ENCODE measurements at places on chromosomes 3 and 15. TPM values are rescaled to one million over a fixed set of nuclear protein-coding genes. Genes with fewer than 3 reads are reported as not detected.

CPNE9 gene
- not detected for total RNA-seq

DNA sequence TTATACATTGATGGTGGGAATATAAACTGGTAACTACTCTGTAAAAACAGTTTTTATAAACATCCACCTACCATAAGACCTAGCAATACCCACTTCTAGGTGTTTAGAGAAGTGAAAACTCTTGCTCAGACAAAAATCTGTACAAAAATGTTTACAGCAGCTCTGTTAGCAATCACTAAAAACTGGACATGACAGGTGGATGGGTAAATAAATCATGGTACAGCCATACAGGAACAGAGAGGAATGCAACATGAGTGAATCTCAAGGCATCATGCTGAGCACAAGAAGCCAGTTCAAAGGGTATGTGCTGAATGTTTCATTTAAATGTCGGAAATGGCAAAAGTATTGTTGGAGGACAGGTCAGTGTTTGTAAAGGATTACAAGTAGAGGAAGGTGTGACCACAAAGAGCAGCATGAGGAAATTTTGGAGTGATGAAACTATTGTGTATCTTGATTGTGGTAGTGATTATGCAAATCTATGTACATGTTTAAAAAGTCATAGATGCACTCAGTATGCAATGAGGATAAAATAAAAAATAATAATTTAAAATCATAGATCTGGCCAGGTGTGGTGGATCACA, 2.8 kb upstream of the RNU5A-1 start:
- no peak for DNase-seq
- peak overlapping the region; percentile 20 for H3K27ac ChIP-seq
- H3K4me3 ChIP-seq, result no peak overlapping the region
- peaks cover 4% of the 10 kb centered on the region for H3K36me3 ChIP-seq

PRSS50 gene
- not detected for total RNA-seq

- H3K27me3 ChIP-seq, result no peaks in the 10 kb centered on the region
- peaks cover 2% of the 10 kb centered on the region for H3K4me1 ChIP-seq
- no peak for DNase-seq
- peaks cover 13% of the 10 kb centered on the region for H3K36me3 ChIP-seq
- H3K4me3 ChIP-seq, result no peak overlapping the region
- no peak overlapping the region for H3K27ac ChIP-seq
Observed at GRCh38 chr3:48285132-48285531, 44.2 kb downstream of the ZNF589 start.

DNA sequence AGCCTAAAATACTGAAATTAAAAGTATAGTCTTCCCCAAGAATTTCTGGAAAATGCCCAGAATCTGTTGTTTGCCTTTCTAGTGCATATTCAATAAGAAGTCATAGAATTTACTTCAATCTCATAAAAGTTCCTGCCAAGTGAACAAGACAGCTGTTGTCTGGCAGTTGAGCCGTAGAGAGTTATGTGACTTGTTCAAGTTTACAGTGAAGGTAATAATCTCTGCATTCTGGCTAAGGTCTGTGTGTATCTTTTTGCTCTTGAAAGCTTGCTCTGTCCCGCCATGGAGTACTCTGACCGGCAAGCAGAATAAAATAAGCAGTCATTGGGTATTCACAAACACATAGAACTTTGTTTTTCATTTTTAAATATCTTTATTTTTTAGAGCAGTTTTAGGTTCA, 77.8 kb downstream of the GHSR start:
- H3K4me1 ChIP-seq, result no peaks in the 10 kb centered on the region
- no peak overlapping the region for H3K27ac ChIP-seq
- H3K36me3 ChIP-seq, result no peaks in the 10 kb centered on the region
- H3K27me3 ChIP-seq, result no peaks in the 10 kb centered on the region
- DNase-seq, result no peak

- H3K36me3 ChIP-seq, result peaks cover 56% of the 10 kb centered on the region
- no peak for DNase-seq
- peak overlapping the region; percentile 11 for H3K27ac ChIP-seq
- H3K4me1 ChIP-seq, result peaks cover 27% of the 10 kb centered on the region
- no peak overlapping the region for H3K4me3 ChIP-seq
Observed at GRCh38 chr3:43317461-43318316, 31.3 kb downstream of the SNRK start.

DNA sequence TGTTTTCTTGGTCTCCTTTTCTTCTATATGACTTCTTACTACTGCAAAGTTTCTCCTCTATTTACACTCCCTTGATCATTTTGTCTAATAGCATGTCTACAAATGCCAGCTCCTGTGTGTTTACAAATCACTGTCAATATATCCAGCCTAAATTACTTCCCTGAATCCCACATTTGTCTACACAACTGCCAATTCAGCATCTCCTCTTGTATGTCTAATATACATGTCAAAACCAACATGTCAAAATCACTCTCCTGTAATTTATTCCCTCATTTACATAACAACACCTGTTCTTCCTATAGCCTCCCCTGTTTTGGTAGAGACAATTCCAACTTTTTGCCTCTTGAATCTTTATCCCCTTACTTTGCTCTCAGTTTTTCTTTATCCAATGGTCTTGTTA, 359.3 kb downstream of the PLOD2 start:
- no peak overlapping the region for H3K27ac ChIP-seq
- H3K27me3 ChIP-seq, result no peaks in the 10 kb centered on the region
- DNase-seq, result no peak

DNA sequence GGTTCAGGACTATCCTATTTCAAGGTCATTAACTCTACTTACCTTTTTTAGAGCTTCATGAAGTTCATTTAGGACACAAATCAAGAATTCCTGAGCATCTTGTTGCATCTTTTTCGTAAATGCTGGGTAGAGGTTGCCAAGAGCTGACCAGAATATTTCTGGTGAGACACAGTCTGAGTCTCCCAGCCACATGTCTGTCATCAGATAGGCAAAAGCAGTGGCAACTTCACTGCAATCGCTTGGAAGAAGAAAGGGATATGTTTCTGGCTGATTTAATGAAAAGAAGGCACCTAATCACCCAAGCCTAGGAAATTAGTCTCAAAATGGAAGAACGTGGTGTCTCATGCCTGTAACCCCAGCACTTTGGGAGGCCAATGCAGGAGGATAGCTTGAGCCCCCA, 2.9 kb downstream of the USP50 start:
- no peaks in the 10 kb centered on the region for H3K36me3 ChIP-seq
- no peaks in the 10 kb centered on the region for H3K4me1 ChIP-seq
- H3K27ac ChIP-seq, result no peak overlapping the region

CGNL1 gene
- not detected for total RNA-seq

GRCh38 chr3:115626721-115627120, 3.4 kb downstream of the GAP43 start:
- H3K27me3 ChIP-seq, result peaks cover 43% of the 10 kb centered on the region
- peaks cover 9% of the 10 kb centered on the region for H3K4me1 ChIP-seq
- H3K36me3 ChIP-seq, result no peaks in the 10 kb centered on the region

GRCh38 chr15:31069360-31070000, 32.0 kb downstream of the TRPM1 start:
- no peak overlapping the region for H3K4me3 ChIP-seq
- no peaks in the 10 kb centered on the region for H3K4me1 ChIP-seq
- H3K27me3 ChIP-seq, result peaks cover 16% of the 10 kb centered on the region

DNA sequence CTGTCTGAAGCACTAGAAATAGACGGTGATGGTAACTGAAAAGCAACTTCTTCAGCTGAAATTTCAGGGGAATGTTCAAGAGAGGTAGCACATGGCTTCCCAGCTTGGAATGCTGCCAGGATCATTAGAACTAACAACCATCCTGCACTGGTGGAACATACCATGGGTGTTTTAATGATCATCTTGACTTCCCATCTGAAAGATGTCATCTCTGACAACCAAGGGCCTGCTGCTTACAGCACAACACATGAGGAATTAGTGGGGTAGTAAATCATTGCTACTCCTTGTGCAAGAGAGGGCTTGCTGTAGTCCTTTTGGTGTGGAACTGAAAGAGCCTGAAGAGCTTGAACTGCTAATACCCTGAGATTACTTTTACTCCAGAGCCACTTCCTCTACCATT, 853.7 kb downstream of the MCTP2 start:
- no peaks in the 10 kb centered on the region for H3K4me1 ChIP-seq
- H3K27me3 ChIP-seq, result no peaks in the 10 kb centered on the region
- H3K27ac ChIP-seq, result no peak overlapping the region
- no peaks in the 10 kb centered on the region for H3K36me3 ChIP-seq
- no peak for DNase-seq

CCDC39 gene
- not detected for total RNA-seq

GRCh38 chr3:76470285-76470684, 569.6 kb upstream of the ROBO2 start:
- no peak overlapping the region for H3K4me3 ChIP-seq
- H3K4me1 ChIP-seq, result no peaks in the 10 kb centered on the region
- no peak for DNase-seq
- no peak overlapping the region for H3K27ac ChIP-seq
- no peaks in the 10 kb centered on the region for H3K27me3 ChIP-seq
- no peaks in the 10 kb centered on the region for H3K36me3 ChIP-seq

GRCh38 chr3:114078126-114078525, 21.6 kb downstream of the QTRT2 start:
- H3K4me3 ChIP-seq, result no peak overlapping the region
- DNase-seq, result no peak
- no peaks in the 10 kb centered on the region for H3K4me1 ChIP-seq
- H3K36me3 ChIP-seq, result peaks cover 58% of the 10 kb centered on the region

CRYGS gene
- total RNA-seq, result 5.6 TPM

DAZL gene
- not detected for total RNA-seq

GRCh38 chr3:127351775-127352350, 64.0 kb upstream of the PRR20G start:
- no peaks in the 10 kb centered on the region for H3K4me1 ChIP-seq
- no peak overlapping the region for H3K4me3 ChIP-seq
- no peaks in the 10 kb centered on the region for H3K36me3 ChIP-seq
- H3K27ac ChIP-seq, result no peak overlapping the region
- H3K27me3 ChIP-seq, result peaks cover 6% of the 10 kb centered on the region

BLM gene
- total RNA-seq, result 52.3 TPM

Data from activated CD8-positive, alpha-beta T cell treated with anti-CD3 and anti-CD28 coated beads, Interleukin-2, amount 10 ng/mL, durations not matched to agents 7 days and 5 days (primary cell).